ENCODE measurements at places on chromosomes 5 and 9.

GRCh38 chr5:67799732-67800234, 415.8 kb upstream of the PIK3R1 start:
- no peak for ATAC-seq

GRCh38 chr5:57845025-57845424, 362.4 kb upstream of the ACTBL2 start:
- ATAC-seq: no peak

DNA sequence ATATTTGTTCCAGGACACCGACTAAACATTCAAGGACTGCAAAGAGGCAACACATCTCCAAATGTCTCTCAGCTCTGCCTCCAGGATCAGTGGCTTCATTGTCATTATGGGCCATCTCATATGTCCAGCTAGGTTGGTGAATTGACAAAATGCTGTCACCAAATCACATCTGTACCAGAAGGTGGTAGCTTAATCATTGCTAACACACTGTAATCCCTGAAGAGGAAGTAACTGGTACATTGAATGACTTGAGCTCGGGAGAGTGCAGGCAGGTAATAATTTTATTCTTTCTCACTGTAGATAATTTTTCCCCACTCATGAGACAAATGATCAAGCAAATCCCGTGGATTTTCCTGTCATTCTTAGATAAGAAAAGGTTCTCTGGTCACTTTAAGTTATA, 169.8 kb downstream of the SEMA6A start:
- ATAC-seq: no peak

GRCh38 chr5:181170996-181171395, 23.6 kb downstream of the OR2V2 start:
- no peak for ATAC-seq

DNA sequence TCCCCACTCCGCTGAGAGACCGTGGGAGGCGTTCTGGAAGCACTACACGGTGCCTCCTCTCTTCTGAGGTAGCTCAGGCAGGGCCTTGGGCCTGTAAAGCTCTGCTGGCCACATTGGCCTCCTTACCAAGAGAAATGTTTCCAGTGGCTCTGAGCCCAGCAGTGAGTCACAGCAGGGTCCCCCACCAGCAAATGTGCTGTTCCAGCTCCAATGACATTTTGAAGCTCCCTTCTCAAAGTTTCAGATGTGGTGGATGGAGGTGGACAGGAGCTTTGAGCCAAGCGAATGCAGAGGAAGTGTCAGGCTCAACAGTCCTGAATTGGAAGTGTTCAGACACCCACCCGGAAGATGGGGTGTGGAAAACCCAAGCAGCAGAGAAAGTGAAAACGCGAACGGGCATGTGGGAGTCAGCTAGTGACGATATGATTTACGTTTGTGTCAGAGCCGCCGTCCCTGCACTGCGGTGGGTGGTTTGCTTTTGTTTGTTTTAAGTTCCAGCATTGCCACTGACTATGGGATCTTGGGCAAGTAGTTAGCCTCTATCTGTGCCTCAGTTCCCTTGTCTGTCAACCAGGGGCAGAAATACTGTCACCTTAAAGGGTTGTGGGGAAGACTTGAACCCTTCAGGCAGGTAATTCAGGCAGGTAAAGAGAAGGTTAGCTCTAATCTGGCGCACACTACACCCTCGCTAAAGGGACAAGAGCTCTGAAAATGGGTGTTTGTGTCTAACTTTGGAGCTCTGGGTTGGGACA, 38.2 kb downstream of the C5orf15 start:
- peak; percentile 82 for ATAC-seq

- ATAC-seq: no peak
Measured at GRCh38 chr9:87381050-87381711, 116.5 kb upstream of the DAPK1 start.

DNA sequence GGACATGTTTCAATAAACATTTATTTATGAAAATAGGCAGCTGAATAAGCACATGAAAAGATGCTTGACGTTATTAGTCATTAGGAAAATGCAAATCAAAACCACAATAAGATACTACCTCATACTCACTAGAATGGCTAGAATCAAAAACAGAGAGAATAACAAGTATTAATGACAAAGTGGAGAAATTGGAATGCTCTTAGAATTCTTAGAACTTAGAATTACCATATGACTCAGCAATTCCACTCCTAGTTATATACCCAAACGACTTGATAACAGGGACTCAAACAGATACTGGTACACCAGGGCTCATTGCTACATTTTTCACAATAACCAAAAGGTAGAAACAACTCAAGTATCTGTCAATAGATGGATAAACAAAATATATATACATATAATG, 15.1 kb upstream of the TRIM36 start:
- peak; percentile 79 for ATAC-seq

GRCh38 chr5:137599457-137599856, 100.3 kb upstream of the SPOCK1 start:
- ATAC-seq: no peak

- ATAC-seq: no peak
Measured at GRCh38 chr9:37339923-37340322, 82.6 kb upstream of the GRHPR start.

DNA sequence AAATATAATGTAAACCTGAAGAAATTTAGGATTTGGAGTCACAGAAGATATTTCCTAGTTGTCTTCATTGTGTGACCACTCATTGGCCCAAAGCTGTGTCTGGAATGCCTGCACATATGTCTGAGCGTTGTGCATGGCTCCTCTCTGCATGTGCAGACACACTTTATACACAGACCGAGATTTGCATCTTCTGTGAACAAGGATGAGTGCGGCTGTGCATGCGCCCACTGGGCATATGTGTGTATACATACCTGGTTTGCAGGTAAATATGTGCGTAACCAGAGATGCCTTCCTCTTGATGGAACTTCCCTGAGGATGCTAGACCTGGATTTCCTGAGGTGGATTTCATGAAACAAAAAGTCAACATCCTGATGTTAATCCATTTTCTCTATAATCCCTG, 19.1 kb downstream of the PHF2 start:
- no peak for ATAC-seq

DNA sequence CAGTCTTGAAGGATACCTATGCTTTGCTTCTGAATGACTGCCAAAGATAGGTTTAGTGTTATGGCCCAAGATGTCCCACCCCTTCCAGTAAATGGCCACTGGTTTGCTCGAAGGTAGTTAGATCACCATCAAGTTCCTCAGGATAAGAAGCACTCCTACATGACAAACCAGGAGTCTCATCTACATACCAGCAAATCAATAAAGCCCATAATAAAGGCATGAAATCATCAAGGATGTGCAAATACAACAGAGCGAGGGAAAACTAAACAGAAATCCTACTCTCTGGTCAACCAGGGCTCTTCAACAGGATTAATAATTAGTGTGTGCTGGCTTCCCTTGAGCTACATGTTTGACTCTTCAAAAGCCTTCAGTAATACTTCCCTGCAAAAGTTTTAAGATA, 141.0 kb downstream of the LHFPL2 start:
- no peak for ATAC-seq

- ATAC-seq: no peak
Measured at GRCh38 chr9:111622626-111623025, 8.5 kb upstream of the DNAJC25 start.

GRCh38 chr9:106693558-106693957, 169.4 kb upstream of the ZNF462 start:
- ATAC-seq: no peak
